ENCODE measurements at places on chromosomes 4 and X.

DNA sequence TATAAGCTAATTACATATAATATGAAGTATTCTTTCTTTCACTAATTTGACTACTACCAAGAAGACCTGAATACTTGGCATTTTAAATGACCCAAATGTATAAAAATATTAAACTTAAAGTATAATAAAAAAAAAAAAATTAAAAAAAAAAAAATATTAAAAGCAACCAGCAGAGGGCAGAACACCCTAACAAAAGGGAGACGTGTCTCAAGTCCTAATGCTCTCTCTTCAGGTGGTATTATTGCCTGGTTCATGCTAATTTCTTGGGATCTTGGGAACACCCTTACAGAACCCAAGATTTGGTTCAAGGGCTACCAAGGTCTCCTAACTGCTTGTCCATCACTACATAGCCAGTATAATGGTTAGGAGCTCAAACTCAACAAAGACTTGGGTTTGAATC is 754.8 kb downstream of the RAB28 start:
- peak; percentile 8 for DNase-seq

DNA sequence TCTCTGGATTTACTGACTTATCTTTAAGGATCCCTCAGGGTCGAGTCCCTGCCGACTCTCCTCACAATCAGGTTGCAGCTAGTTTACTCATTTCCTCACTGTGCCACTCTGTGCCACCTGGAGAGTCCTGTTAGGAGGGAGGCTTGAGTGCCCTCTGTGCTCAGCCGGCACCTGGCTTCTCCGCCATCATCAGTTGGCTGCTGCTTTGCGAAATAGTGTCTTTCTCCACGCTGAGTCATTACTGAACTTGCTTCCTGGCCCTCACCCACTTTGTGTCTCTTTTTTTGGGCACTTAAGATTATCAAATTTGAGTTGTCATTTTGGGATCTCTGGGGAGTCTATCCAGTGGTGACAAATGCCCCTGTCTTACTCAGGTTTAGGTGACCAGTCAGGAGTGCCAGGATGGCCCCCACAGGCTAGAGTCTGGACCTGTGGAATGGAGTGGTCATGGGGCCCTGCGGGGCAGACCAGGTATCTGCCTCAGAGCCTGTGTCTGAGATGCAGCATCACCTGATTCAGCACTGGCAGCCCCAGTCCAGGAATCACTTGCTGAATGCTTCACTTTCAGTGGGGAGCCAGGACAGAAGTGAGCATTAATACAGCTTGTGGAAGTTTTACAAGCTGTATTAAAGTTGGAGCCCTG is 37.7 kb downstream of the JADE1 start:
- no peak for DNase-seq

- peak; percentile 84 for DNase-seq
Measured at GRCh38 chr4:8241895-8242696, 27.5 kb upstream of the HTRA3 start.

DNA sequence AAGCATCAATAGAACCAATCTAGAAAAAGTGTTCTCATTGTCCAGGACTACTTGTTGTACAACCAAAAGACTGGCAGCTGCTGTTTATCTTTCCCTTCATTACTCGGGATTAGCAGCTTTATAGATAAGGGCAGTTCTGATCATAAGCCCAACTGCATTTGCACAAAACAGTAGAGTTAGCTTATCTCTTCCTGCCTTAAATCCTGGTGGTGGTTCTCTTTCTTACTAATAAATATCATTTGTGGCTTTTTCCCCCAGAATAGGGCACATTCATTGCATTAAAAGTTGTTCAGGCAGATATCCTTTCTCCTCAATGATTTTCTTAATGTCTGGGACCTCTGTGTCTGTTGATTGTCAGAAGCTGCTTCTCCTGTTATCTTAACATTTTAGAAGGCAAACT is 20.2 kb upstream of the RRAGB start:
- DNase-seq: no peak

DNA sequence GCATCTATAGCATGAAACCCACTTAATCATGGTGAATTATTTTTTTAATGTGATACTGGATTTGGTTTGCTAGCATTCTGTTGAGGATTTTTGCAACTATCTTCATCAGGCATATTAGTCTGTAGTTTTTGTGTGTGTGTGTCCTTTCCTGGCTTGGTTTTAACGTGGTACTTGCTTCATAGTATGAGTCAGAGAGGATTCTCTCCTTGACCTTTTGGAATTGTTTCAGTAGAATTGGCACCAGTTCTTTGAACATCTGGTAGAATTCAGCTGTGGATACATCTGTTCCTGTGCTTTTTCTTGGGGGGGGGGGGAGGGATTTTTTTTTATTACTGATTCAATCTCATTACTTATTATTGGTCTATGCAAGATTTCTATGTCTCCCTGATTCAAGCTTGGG is 232.0 kb upstream of the KLF8 start:
- peak; percentile 36 for DNase-seq

DNA sequence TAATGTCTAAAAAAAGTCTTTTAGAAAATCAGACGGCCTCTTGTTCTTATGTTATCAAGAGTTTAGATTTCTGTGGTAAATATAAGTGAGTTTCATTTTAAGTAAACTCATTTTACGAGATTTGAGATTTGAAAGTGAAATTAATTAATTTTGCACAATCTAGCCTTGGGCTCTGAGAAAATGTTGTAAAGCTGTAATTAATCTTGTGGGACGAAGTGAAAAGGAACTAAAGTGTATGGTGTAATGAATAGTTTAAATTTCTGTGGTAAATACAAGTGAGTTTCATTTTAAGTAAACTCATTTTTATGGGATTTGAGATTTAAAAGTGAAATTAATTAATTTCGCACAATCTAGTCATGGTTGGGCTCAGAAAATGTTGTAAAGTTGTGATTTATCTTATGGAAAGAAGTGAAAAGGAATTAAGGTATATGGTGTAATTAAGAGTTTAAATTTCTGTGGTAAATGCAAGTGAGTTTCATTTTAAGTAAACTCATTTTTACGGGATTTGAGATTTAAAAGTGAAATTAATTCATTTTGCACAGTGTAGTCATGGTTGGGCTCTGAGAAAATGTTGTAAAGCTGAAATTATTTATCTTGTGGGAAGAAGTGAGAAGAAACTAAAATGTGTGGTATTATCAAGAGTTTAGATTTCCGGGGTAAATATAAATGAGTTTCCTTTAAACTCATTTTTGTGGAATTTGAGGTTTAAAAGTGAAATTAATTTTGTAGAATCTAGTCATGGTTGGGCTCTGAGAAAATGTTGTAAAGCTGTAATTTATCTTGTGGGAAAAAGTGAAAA is 1.6 kb downstream of the SCML1 start:
- peak; percentile 45 for DNase-seq

- DNase-seq: no peak
Measured at GRCh38 chr4:104896660-104897645, 249.7 kb upstream of the TET2 start.

- DNase-seq: no peak
Measured at GRCh38 chrX:100928660-100929613, at the start of gene XKRX. Gene XKRX (minus strand): TSS chrX:100928917. CDS start chrX:100928304, 613 bp downstream.
